ENCODE measurements at places on chromosomes 11 and 22.

GRCh38 chr22:22748297-22748743 lies 103.9 kb downstream of the GGTLC2 start:
- peak; percentile 22 for DNase-seq

DNA sequence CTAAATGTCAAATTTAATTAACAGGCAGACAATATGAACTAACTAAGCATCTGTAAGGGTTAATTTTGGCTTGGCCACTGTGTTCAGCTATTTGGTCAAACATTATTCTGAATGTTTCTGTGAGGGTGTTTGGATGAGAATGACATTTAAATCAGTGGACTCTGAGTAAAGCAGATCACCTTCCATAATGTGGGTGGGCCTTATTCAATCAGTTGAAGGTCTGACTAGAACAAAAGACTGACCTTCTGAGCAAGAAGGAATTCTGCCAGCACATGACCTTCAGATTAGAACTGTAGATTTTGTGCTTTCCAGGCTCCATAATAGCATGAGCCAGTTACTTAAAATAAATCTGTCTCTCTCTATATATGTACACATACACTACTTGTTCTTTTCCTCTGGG lies 12.0 kb upstream of the EED start:
- DNase-seq: no peak

DNA sequence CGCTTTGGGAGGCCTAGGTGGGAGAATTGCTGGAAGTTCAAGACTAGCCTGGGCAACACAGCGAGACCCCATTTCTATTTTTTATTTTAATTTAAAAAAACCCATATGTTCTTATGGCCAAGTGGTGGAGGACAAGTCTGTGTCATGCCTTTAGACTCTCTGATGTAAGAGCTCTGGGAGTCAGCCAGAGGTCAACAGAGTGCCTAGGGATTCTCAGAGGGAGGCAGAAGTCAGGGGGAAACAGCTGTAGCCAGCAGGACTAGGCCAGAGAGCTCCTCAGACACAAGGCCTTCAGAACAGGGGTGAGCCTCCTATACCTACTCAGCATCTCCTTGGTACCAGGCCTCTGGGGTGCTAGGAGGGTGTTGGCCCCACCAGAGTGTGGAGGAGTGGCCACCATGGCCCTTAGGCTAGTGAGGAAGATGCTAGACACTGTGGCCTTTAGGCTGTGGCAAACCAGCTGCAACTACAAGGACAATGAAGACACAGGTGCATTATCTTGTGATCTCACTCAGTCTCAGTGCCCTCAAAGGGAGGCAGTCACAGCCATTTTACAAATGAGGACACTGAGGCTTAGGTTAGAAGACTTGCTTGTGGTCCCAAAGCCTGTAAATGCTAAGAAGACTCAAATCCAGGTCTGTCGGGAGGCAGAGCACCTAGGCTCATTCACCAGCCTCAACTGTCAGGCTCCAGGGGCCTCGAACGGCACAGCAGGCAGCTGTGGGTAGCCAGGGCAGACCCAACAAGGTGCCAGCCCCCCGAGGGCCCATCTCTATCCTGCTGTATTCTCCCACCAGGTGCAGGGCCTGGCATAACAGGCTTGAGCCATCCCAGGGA lies 5.0 kb downstream of the ZP1 start:
- DNase-seq: no peak

DNA sequence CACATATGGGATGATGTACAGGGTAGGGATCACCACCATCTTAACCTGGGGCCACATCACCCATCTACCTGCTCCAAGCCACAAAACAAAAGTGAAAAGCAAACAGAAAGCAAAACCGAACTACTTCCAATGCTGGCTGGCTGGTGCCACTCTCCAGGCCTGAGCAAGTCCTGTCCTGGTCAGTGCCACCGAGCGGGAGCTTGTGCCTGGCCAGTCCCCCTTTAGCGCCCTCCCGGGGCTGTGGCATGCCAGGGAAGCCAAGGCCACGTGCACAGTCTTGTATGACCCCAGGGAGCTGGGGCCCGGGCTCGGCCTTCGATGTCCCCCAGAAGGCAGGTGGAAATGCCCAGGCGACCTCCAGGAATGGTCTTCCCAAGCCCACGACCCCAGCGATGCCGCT lies 17.9 kb upstream of the NAP1L4 start:
- no peak for DNase-seq

DNA sequence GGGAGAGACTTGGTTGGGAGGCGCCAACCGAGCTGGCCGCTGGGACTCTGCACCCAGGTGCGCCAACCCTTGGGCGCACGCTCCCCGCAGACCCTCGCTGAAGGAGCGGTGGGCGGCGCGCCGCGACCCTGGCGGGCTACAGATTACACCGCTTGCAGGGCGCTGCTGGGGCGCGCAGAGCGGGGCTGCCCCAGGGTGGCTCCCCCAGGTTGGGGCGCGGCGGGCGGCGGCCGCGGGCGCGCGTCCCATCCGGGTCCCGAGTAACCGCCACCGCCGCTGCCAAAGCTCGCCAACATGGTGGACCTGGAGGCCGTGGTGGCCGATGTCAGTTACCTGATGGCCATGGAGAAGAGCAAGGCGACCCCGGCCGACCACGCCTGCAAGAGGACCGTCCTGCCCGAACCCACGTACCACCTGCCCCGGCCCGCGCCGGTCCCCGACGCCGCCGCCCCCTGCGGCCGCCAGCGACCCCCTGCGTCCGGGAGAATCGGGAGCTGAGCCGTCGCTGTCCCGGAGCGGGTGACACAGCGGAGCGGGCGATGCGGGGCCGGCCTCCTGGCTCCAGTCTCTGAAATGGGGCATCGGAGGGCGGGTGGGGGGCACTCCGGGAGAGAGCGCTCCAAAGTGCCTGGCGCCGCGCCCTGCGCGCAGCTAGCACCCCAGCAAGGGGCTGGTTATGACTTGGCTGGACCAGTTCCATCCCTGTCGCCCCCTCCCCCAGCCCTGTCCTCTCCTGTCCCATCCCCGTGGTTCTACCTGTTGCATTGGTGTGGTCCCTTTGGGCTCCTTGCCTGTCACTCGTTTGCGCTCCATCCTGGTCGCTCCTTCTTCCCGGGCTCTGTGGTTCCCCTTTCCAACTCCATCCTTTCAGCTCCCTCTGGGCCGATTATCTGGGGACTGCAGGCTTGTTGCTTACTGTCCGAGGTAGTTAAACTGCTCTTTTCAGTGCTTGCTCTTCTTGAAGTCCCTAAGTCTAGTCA lies 143.3 kb upstream of the GRK3 start:
- DNase-seq: no peak

- DNase-seq: no peak
Observed at GRCh38 chr11:126518972-126519690, 163.6 kb downstream of the ST3GAL4 start.

DNA sequence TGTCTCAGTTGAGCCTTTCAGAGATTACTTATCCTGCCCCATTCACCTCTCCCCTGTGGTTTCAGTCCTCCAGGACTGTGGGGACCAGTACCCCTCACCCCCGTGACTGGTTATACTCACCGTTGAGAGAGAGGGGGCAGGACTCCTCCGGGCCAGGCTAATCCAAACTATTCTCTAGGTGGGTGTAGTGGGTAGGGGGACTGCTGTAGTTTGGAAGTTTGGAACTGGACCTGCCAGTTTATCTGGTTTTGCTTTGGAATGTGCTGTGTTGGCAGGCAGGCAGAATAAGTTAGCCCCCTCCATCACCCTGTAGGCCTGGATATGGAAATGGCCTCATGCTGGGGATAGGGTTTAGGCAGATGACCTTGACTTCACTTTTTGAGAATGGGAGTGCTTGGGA lies 13.5 kb downstream of the TEAD1 start:
- no peak for DNase-seq

DNA sequence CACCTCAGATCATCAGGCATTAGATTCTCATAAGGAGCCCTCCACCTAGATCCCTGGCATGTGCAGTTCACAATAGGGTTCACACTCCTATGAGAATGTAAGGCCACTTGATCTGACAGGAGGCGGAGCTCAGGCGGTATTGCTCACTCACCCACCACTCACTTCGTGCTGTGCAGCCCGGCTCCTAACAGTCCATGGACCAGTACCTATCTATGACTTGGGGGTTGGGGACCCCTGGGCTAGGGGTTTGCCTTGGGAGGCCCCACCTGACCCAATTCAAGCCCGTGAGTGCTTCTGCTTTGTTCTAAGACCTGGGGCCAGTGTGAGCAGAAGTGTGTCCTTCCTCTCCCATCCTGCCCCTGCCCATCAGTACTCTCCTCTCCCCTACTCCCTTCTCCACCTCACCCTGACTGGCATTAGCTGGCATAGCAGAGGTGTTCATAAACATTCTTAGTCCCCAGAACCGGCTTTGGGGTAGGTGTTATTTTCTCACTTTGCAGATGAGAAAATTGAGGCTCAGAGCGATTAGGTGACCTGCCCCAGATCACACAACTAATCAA lies 2.2 kb downstream of the APOC3 start:
- DNase-seq: no peak

DNA sequence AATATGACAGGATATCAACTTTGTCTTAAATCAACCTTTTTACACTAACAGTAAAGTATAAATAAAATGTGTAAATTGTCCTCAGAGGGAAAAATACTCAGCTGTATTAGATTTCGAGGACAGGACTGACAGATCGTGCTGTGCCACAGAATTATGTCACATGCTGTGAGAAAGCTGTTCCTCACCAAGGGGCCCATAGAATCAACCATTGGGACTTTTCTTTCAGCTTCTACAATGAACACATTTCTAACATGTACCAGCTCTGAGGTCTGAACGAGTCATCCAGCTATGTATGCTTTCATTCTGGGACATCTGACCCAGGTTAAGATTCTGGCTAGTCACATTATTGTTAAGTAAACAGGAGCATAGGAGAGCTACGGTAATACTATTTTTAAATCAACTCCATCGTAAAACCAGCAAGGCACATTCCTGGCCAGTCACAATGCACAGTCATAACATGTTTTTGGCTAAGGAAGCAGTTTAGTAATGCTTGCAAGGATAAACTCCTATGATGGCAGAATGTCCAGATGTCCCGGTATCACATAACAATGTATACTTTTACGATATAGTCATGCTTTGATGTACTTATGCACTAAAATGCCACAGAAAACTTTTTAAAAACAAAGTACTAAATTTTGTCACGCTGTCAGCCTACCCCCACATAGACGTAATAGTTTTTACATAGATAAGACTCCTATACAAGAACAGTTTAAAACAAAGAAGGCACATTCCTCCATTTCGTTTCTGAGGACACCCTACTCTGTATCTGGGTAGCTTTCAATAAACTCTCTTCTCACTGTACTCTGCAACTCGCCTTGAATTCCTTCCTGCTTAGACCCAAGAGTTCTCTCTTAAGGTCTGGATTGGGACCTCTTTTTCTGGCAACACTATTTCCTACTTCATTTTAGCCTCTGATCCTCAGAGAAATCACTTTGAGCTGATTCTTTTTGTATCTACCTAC lies 27.4 kb downstream of the ZNF214 start:
- DNase-seq: no peak

GRCh38 chr11:2707736-2708135 lies 7.9 kb upstream of the KCNQ1OT1 start:
- DNase-seq: no peak

DNA sequence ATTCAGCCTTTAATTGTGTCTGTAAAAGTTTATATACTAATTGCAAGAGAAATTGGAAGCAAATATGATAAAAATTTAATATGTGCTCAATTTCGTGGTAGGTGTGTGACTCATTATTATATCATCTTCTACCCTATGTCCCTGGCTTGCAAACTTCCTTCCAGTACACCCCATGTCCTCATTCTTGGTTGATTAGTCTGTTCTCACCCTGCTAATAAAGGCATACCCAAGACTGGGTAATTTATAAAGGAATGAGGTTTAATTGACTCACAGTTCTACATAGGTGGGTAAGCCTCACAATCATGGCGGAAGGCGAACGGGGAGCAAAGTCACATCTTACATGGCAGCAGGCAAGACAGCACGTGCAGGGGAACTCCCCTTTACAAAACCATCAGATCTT lies 11.9 kb downstream of the MRGPRX3 start:
- no peak for DNase-seq

DNA sequence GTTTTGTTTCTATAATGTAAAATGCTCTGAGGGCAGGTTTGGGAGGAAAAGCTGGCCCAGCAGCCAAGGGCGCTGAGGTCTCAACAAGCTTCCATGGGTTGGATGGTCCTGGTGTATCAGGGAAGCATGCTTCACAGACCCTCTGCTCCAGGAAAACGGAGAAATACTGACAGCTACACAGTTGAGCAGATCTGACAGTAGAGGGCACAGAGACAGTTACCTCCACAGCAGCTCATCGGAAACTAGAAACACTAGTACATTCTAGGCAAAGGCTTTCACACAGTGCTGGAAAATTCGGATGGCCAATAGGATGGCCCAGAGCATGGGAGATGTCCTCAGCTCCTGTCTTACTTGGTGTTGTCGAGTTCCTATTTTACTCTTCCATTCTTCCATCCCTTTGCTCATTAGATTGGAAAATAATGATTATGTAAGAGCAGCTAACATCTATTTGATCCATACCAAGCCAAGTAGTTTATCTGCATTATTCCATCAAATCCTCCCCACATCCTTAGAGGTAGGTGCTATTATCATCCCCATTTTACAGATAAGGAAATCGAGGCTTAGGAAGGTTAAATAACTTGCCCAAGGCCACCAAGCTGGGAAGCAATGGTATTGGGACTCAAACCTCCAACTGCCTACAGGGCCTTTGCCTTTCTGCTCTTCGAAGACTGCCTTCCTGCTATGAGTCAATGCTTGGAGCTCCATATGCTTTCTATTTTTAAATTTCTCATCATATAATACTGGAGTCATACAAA lies 28.3 kb downstream of the LMO2 start:
- no peak for DNase-seq

DNA sequence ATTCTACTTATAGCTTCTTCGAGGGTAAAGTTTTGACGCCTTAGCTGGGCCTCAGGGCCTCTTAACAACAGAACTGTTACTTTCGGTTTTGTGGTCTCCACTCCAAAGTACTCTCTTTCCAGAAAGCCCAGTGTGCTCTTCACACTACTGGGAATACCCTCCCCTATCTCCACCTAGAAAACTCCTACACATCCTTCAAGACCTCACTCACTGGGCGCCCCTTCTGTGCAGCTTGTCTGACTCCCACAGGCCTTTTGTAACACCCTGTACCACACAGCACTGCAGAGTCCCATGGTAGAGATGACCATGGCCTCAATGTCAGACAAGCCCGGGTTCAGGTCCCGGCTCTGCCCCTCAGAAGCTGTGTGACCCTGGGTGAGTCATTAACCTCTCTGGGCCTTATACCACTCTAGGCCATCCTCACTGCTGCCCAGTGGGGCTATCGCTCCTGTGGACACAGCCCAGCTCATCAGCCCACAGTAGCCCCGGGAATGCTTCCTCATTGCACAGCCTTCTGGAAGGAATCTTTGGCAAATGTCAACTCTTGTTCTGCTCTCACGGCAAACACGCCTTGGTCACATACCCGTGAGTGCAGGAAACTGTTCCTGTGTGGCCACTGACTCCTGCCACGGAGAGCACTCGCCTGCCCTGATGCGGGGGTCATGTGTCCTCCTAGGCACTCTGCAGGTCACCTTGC lies 51.4 kb downstream of the SHISAL1 start:
- no peak for DNase-seq
